ENCODE measurements at places on chromosomes 2 and 18. TPM values are rescaled to one million over a fixed set of nuclear protein-coding genes. Genes with fewer than 3 reads are reported as not detected.

The DSG1 gene
- not detected for total RNA-seq

The NYAP2 gene
- not detected for total RNA-seq

The MYO5B gene
- 0.18 TPM for total RNA-seq

The ZNF396 gene
- total RNA-seq, result 2.8 TPM

The G6PC2 gene
- total RNA-seq, result not detected

The SCN7A gene
- 0.14 TPM for total RNA-seq

The SNORC gene
- 0.92 TPM for total RNA-seq

The CETN1 gene
- total RNA-seq, result not detected

The NEUROD1 gene
- not detected for total RNA-seq

The ST8SIA5 gene
- not detected for total RNA-seq

The AQP4 gene
- total RNA-seq, result not detected

The INO80D gene
- 4.2 TPM for total RNA-seq

The MAL gene
- total RNA-seq, result not detected

The OTOS gene
- total RNA-seq, result not detected

The GLS gene
- total RNA-seq, result 332 TPM

Measured in smooth muscle cell of bladder (primary cell).